ENCODE measurements at places on chromosomes 3 and 15.

- DNase-seq: no peak
These were observed 8.6 kb upstream of the EEFSEC start for GRCh38 chr3:128144512-128145187.

DNA sequence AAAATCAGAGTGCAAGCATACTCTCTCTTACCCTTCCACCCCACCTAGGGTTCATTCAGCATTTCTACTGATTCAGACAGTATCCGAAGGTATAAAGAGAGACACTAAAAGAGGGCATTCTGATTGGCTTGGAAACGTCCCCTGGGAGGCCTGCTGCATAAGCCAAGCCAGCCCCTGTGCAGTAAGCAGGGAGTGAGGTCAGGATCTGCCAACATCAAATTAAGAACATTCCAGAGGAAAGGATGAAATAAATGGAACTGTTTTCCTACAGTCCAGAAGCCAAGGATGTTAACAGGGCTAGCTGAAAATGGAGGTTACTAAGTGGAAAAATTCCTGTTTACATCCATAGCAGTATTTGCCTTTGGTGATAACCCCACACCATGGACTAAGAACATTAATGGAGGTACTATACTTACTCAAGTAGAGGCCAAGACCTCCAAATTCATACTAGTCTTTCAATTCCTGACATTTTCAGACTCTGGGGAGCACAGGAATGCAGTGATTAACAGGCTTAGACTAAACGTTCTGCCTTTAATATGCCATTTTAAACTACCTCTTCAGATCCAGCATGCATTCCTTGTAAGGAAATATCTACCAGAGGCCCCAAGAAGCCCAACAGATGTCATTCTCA, 34.5 kb downstream of the NPTN start:
- peak; percentile 75 for DNase-seq

DNA sequence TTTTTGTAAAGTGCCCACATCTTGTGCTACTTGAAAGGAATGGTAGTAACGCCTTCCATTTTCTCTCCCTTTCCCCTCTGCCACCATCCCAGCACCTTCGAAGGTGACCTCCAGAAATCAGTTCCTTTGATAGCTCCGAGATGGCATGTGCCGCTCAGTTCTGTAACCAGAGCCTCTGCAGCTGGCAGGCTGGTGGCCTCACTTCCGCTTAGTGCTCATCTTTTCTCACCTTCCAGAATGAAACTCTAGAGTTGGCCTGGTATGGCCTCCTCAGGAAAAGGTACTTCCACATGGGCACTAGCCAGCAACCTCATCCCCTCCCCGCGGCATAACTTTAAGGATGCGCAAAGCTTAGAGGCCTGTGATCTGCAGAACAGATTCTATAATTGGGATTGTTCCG, 38.8 kb downstream of the ETV5 start:
- no peak for DNase-seq

DNA sequence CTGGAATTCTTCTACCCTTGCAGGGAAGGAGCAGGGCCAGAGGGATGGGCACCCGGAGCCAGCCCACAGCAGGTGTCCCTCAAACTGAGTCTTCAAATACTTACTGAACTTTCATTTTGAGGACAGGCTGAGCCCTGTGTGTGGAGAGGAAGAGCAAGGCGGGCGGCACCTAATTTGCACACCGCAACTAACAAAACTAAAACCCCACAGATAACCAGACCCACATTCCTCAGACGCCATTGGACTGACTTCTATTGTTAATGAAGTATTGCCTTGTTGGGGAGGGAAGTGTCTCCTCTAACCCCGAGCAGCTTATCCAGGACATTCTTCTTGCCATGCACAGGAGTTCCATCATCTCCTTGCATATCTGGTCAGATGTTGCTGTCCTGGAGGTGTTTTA, 105.2 kb upstream of the NR2E3 start:
- DNase-seq: peak; percentile 72

DNA sequence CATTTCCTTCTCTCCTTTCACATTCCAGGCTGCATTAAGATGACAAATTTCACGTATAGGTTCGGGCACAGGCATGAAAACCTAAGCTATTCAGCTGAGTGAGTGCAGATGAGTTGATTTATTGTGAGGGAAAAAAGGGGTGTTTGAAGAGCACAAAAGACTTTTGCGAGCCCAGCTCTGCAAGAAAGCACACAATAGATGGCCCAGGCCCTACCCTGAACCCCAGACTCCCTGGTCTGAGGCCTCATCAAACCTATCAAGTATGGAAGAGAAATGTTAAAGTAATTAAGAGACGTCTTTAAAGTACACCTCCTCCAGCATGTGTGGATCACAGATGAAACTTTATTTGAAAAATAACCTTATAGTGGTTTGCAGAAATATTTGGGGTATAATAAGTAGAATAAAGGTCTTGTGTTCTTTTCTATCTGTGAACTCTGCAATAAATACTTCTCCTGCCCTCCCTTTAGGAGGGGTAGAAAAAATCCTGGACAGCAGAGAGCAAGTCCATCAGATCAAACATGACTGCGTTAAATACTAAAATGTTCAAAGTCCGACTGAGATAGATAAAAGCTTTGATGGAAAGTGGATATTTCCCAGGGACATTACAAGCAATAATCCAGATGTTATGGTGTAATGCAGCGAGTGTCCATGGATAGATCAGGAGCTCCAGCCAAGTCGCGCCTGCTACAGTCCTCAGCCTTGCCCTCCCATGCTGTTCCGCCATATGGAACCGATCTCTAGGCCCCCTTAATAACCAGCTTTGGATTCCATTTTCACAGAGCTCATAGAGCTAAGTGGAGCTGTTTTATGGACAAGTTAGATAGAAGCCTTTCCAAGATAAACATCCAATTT, 121.5 kb downstream of the MCTP2 start:
- DNase-seq: no peak

- DNase-seq: no peak
These were observed 22.7 kb downstream of the KLHL6 start for GRCh38 chr3:183532620-183533411.

- DNase-seq: no peak
These were observed 14.6 kb upstream of the FGD5 start for GRCh38 chr3:14803981-14804834.

- no peak for DNase-seq
These were observed 24.4 kb downstream of the DCBLD2 start for GRCh38 chr3:98877132-98877531.

DNA sequence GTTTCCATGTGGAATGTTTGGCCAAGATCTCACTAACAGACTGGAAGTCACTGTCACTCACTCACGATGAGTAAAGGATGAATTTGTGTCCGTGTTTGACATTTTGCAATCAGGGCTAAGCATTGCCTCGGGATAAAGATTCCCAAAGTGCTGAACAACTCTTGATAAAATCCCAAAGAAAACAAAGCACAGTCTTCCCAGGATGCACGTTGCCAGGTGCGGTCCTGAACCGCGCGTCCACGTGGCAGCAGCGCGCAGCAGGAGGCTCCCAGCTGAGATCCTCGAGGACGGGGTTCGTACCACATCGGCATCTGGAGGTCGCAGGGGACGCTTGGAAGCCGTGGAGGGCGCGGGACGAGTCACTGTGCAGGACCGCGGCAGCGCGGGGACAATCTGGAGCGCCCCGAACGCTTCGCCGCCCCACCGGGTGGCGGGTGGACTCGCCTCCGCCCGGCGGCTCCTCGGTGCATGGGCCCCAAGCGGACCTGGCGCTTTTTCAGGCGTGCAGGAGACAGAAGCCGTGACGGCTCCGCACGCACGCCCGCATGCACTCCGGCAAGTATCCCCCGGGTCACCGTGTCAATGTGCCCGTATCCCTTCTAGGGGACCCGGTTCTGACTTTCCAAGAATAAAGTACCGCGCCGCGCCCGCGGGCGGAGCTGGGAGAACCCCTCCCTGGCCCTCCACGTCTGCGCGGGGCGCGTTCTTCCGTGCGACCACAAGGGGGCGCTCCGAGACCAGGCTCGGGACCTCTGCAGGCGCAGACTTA, 17.7 kb downstream of the CPN2 start:
- DNase-seq: peak; percentile 81

DNA sequence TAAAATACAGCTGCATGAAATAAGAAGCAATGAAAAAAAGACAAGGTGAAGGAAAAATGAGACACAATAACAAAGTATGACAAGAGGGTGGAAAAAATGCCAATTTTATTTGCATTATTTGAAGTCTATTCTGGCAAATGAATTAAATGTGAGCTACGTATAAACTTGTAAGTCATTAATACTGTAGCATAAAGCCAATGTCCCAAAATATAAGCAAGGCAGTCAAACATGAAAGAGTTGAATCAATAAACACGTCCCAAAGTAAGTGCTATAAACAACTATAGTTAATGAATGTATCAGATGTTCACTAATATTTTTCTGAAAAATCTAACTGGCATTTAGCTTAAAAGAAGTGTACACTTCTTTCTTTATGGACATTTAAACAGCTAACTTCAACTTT, 481.9 kb downstream of the ROBO1 start:
- no peak for DNase-seq

GRCh38 chr3:16332904-16333426, 68.0 kb downstream of the OXNAD1 start:
- peak; percentile 82 for DNase-seq

- DNase-seq: peak; percentile 72
These were observed 98.0 kb upstream of the TLE3 start for GRCh38 chr15:70195587-70196305.

GRCh38 chr3:54900838-54901591, 26.8 kb downstream of the LRTM1 start:
- DNase-seq: peak; percentile 64

DNA sequence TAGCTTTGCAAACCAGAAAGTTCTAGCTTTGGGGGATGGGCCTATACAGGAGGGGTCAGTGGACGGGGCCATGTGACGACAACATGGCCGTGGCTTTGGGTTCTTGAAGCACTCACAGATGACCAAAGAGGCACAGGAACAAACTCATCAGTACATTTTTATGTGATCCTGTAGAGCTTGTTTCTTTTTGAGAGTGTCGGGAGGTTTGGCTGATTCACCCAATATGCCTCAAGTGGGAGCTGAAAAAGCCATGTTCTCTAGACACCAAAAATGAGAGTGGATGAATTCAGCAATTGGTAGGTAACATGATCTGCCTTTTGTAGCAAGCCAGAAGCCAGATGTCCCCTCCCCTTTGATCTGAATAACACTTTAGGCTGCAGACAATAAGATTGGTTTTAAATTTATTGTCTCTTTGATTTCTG, 30.1 kb downstream of the GREM1 start:
- DNase-seq: peak; percentile 75

GRCh38 chr15:63022181-63022580, 20.4 kb upstream of the TPM1 start:
- no peak for DNase-seq

DNA sequence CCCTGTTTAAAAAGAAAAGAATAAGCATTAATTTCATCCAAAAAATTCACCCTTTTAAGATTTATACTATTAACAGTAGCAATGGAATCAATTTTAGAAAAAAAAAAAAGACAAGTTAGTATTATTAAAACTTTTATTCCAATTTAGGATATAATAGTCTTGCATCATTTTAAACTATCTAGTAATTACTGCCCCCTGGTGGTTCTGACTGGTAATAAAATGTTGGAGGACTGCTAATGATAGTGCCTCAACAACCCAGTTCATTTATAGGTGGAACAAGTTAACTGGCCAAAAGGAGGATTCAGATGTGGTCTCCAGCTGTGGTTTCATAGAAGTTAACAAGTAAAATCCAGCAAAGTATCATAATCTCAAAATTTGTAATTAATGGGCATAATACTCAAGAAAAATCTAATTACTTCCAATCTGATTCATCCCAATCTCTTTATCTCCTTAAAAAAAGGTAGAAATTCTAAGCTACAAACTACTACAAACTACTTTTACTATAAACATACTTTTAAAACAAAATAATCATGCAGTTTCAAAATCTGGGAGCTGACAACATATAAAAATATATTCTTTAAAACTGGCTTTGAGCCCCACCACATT, 30.7 kb upstream of the WDR49 start:
- peak; percentile 60 for DNase-seq

- DNase-seq: no peak
These were observed 498.0 kb upstream of the PROK2 start for GRCh38 chr3:72282918-72283317.

DNA sequence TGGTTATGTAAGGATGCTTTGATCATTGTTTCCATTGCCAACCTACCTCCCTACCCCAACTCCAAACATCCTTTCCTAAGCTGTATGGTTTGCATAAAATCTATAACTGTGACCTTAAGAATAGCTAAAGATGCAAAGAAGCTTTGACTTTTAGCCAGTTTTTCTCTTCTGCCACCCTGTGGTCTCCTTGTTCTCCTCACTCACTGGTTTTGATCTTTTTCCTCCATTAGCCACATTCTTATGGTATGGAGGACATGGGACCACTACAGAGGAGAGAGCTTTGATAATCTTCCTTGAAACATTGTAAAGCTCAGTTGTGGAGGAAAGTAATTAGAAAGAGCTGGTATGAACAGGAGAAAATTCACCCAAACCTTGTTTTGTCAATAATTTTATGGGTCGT, 115.9 kb downstream of the NEK11 start:
- DNase-seq: no peak

- DNase-seq: no peak
These were observed 211.9 kb upstream of the ARRDC4 start for GRCh38 chr15:97748576-97748975.

DNA sequence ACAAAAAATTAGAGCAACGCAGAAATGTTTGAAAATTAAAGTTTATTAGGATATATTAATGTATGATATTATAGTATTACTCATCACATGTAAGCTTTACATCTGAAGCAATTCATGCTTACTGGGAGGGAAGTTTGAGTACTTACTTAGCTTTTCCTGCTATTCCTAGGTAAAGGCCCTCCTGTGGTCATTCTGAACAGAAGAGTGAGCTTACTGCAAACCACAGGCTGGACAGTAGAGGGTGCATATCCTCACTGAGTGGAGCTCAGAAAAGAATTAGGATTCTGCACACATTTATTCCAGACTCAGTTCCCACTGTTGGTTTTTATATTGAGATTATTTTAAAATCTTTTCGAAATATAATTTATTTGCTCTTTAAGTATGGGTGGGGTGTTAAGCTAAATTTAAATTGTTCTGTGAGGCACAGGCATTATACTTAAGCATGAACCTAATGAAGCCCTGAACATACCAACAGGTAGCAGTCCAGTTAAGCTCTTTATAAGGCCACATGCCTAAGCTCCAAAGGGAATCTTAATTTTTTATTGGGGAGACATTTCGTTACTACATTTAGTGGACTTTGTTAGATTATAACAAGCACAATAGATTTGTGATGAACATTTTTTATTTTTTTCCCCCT, 10.2 kb downstream of the MRPS22 start:
- peak; percentile 66 for DNase-seq

DNA sequence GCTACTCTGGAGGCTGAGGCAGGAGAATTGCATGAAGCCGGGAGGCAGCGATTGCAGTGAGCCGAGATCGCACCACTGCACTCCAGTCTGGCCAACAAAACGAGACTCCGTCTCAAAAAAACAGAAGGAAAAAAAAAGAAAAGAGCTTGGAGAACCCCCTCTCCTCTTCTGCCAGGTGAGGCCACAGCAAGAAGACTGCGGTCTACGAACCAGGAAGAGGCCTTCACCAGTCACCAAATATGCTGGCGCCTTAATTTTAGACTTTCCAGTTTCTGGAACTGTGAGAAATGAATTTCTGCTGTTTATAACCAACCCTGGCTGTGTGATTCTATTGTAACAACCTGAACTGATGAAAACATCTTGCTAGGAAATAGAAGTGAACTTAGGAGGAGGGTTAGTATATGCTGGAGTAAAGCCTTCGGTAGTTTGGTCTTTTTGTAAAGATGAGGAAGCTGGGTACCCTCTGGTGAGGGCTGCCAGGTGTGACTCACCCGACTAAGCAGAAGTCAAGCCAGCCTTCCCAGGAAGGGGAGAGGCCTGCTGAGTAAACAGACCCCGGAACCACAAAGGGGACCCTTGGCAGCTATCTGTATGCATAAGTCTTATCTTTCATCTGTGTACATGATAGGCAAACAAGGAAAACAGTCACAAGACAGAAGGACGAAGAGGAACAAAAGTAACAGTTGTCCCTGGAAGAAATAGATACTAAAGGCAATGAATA, 78.7 kb downstream of the KLF13 start:
- no peak for DNase-seq
